DMS79 (cell line): ENCODE measurements at places on chromosomes 7 and 10.

DNA sequence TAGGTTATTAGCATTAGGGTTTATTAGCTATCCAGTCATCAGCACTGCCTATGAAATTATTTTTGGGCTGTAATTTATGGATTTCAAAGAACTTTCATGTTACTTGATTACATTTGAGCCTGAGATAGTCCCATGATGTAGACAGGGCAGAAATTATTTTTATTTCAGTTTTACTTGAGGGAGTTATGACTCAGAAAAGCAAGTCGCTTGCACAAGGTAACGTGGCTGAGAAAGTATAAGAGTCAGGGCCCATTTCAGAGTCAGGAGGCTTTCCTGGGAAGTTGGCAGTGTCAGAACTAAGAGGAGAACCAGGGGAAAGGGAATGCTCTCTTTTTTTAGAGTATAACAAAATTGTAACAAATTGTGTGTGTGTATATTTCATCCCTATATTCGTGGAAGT, 16.5 kb downstream of the GATA3 start:
- no peak for DNase-seq

GRCh38 chr7:92847305-92847704, 10.9 kb upstream of the CDK6 start:
- no peak for DNase-seq

DNA sequence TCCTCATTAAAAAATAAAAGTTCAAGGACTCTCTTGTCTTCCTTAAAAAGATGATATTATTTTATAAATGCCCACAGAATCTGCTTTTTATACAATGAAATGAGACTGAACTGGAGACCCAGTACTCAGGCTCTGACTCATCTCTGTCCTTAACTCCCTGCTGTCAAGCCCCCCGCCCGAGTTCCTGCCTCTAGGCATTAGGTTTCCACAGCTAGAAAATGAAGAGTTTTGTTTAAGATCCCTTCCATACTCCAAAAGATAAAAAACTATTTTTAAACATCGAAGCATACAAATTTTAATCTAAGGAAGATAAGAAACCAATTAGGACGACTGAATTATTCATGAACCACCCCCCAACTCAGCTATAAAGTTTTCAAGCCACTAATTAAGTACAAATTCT, 97.7 kb upstream of the FEZF1 start:
- no peak for DNase-seq

DNA sequence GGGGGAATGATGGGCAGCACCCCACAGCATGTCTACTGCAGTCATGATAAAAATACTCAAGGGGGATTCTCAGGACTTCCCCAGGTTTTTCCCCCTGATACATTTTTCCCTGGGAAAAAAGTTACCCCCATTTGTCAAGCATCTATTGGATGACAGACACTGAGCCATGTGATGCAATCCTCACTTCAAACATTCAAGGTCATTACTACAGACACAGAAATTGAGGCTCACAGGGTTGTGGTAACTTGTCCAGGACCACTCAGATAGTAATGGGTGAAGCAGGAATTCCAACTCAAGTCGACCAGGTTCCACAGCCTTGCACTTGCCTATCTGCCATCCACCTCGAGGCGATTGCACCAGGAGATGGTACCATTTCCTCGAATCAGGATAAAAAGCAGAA, 31.7 kb downstream of the PPP1R3C start:
- DNase-seq = no peak

GRCh38 chr7:123415625-123416024, 118.8 kb downstream of the IQUB start:
- no peak for DNase-seq
